Epithelial cell of alveolus of lung (primary cell): ENCODE measurements at places on chromosomes 1 and 21. TPM values are rescaled to one million over a fixed set of nuclear protein-coding genes. Genes with fewer than 3 reads are reported as not detected.

C1orf185 gene
- not detected in 2 replicates for total RNA-seq

CLDN8 gene
- total RNA-seq = not detected in 2 replicates

SPRR2G gene
- total RNA-seq = not detected in 2 replicates

CYYR1 gene
- 1.4 and 4.2 TPM in 2 replicates for total RNA-seq

NPHS2 gene
- total RNA-seq = not detected in 2 replicates
